ENCODE measurements at places on chromosomes 5 and 9.

GRCh38 chr5:143663872-143664271 lies 148.1 kb upstream of the HMHB1 start:
- no peak for DNase-seq

DNA sequence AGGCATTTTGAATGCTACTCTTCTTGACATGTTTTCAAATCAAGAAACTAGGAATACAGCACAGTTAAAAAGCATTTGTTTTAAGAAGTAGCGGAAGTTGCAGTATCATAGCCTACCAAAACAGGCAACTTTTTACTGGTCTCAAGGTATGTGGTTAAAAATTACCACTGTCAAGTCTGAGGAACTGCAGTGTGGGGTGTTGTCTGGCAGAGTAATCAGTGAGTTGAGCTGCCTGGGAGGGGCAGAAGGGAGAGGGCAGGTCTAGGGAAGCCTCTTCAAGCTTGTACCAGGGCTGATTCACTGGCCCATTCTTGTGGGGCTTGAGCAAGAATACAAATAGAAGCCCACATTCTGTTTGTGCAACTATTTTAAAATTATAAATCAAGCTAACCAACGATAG lies 42.4 kb upstream of the SV2C start:
- DNase-seq, result no peak

DNA sequence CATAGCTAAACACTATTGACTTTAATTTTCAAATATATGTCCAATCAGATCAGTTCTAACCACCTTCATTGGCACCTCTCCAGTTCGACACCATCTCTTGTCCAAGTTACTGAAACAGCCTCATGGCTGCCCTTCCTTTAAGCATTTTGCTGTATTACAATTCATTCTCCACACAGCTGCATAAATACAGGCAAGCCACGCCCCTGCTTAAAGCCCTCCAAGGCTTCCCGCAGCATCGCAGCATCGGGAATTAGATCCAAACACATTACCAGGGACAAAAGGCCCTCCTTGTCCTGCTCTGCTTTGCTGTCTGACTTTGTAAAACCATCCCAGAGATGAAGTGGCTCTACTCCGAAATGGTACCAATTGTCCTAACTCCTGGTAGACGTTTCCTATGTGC lies 75.1 kb upstream of the RAI14 start:
- DNase-seq, result no peak

DNA sequence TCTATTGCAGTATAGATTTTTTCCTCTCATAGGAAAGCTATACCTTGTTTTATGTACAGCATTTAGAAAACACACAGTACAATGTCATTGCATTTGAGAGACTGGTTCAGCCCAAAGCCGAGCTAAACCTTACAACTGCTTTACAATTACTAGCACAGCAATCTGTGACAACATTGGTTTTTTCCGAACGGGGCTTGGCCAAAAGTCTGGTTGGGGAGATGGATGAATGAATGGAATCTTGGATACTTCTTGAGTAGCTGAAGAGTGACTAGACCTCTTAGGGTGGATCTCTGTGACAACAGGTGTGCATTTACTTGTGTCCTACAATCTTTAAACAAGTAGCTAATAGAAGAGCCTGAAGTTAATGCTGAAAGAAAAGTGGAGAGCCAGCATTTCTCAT lies 1.2 kb downstream of the SGCD start:
- no peak for DNase-seq

DNA sequence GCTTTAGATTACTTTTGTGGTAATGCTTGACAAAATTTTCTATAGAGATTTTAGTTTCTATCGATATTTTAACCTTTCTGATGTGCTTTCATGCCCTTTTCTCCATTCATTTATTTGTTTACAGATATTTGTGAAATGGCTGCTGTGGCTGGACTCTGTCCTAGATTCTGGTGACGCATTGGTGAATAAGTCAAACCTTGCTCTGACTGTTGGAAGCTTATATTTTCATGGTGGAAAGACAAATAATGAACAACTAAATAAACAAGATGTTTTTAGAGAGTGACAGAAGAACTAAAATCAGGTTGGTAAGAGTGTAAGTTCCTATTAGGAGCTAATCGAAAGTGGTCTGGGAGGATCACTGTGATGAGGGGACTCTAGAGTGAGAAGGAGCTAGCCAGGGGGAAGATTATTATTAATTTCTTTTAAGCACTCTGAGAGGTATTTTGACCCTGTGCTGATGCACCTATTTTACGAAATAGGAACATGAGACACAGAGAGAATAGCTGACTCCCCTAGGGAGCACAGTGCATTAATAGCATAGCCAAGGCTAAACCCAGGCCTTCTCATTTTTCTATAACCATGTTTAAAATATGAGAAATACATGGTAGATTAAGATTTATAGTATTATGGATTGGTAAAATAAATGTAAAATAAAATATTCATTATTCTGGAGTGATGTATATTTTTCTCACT lies 411.9 kb upstream of the ARRDC3 start:
- DNase-seq, result no peak

GRCh38 chr9:79667817-79668436 lies 96.2 kb downstream of the TLE4 start:
- no peak for DNase-seq

DNA sequence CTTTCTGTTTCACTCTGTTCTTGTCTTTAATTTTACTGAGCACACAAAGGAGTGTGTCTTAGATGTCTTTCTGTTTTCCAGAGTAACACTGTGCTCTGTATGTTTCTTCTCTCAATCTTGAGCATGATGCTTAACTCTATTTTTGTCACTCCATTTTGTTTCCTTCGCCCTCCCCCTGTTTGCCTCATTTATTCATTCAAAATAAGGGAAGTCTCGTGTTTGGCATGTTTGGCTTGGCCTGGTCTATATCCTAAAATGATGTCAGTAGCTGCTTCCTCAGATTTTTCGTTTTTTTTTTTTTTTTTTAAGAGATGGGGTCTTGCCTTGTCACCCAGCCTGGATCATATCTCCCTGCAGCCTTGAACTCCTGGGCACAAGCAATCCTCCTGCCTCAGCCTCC lies 22.0 kb downstream of the ZNF618 start:
- no peak for DNase-seq

- DNase-seq, result no peak
Measured at GRCh38 chr9:97545486-97545885, 44.0 kb downstream of the TMOD1 start.

DNA sequence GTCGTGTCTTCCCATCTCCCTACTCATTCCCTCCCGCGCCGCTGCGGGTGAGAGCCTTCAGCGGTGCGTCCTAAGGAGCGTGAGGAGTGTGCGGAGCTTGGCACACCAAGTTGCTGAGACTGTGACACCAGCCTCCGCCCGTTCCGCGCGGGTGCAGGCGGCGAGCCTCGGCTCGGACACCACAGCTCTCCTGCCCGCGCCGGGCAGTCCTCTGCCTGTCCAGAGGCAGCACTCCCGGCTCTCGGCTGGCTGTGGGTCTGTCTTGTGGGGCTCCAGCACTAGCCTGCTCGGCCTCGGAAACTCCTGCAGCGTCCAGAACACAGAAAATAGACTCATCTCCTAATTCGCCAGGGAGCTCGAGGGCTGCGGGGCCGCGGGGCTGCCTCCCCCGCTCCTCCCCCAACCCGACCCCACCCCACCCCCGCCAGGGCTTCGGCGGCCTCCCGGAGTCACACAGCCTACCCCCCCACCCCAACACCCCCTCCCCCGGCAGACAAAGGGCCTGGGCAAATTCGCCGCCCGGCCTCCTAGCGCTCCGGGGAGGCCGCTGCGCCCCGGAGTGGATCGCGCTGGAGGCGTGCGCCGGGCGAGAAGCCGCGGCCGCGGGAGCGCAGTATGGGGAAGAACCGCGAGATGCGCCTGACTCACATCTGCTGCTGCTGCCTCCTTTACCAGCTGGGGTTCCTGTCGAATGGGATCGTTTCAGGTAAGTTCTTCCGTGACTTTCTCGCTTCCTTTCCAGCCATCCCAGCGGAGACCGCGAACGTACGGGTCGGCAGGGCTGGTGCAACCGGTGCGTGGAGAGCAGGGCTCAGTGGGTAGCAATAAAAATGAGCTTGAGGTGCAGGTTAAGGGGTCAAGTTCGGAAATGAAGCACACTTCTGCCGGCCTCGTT lies at the start of gene ADAMTS19:
ADAMTS19 (plus strand) TSS at position 522 of the 895 bp plus-strand sequence; CDS start at position 616, 94 bp downstream.
- DNase-seq, result no peak

- no peak for DNase-seq
Measured at GRCh38 chr5:71481441-71481840, 26.0 kb downstream of the BDP1 start.

DNA sequence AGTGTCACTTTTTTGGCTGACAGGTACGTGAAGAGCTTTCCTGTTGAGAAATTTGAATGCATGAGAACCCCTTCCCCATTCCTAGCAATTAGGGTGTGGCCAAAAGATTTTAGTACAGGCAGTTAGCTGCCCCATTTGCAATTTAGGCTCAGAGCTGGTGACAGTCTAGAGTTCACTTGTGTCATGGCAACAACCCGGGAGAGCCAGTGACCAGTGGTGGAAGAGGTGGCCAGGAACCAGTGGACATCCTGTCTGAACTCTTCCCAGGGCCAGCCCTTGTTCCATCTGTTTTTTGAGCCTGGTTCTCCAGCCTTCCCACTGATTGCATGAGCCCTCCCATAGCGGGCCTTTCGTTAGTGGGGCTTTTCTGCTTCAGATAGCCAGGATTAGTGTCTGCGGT lies 2.5 kb upstream of the NEUROG1 start:
- DNase-seq, result no peak

DNA sequence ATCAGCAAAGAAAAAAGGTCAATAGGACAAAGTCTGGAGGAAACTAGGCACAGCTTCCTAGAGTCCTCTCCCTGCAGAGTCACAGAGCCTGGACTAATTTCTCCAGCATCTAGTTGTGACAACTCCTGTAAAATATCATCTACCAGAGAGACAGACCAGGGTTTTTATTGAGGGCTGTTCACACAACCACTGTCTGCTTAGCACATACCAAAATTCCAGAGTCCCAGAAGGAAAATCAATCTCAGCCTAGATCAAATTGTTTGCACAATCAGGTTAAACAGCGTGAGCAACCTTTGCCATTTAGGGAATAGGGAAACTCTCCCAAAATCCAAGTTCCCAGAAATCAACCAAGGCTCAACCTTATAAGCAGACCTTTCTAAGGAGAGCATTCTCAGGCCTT lies 190.3 kb downstream of the SYK start:
- no peak for DNase-seq

GRCh38 chr9:76902395-76902794 lies 3.5 kb downstream of the PRUNE2 start:
- no peak for DNase-seq

GRCh38 chr5:134738963-134739661 lies 764 bp downstream of the CAMLG start:
- no peak for DNase-seq

GRCh38 chr9:99465231-99465907 lies 243.3 kb downstream of the SEC61B start:
- DNase-seq, result no peak

DNA sequence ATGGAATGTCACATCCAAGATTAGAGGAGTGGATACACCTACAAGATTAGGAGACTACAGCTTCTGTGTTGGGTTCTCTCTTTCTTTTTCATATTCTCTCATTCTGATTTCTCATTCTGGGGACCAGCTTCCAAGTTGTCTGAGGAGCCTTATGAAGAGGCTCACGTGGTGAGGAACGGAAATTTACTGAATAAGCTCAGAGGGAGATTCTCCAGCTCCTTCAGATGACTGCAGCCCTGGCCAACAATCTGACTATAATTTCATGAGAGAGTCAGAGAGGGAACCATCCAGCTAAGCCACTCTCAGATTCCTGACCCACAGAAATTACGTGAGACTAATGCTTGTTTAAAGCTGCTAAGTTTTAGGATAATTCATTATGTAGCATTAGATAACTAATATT lies 27.1 kb upstream of the TENT2 start:
- no peak for DNase-seq

DNA sequence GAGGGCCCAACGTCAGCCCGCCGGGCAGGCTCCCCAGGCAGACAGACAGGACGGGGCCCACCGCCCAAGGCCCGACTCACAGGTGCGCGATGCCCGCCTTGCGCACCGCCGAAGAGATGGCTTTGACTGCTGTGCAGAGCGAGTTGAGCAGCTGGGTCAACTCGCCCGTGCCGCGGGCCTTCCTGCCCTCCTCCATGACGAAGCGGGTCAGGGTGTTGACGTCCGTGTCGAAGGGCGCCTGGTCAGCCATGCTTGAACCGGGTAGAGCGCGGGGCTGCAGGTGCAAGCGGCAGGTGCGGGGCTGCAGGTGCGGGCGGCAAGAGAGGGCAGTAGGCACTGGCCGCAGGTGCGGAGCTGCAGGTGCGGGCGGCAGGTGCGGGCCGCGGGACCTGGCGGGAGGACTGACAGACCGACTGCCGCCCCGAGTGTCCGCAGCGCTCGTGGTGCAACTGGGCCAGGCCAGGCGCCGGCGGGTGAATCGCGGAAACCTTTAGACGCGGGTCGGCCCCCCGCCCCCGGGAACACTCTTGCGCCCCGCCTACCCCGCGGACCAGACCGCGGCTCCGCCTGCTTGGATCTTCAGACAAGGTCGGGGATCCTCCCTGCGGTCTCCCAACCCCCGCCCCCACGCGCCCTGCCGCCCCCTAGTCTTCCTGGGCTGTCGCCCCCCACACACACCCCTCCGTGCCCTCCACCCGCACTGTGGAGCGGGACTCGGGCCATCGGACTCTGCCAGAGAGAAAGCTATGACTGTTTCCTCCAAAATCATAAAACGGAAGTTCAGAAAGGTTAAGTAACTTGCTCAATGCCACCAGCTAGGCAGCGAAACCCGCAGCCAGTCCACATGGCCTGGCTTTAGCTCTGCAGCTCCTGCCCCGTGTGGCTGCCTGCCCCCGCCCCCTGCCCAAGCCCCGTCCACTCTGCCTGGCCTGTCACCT lies at the start of gene FBP1:
FBP1 (minus strand) TSS at position 458 of the 938 bp plus-strand sequence; CDS start at position 250, 208 bp downstream.
- DNase-seq, result peak; percentile 45

- no peak for DNase-seq
Measured at GRCh38 chr5:83564069-83564749, 92.7 kb downstream of the VCAN start.

GRCh38 chr9:38392235-38393127 lies at the start of gene ALDH1B1:
TSS of gene ALDH1B1 (plus strand) at chr9:38392702. CDS start at chr9:38395749, 3,047 bp downstream.
- peak; percentile 44 for DNase-seq

GRCh38 chr5:173963867-173964441 lies 25.0 kb upstream of the C5orf47 start:
- no peak for DNase-seq

GRCh38 chr5:173974688-173975239 lies 14.2 kb upstream of the C5orf47 start:
- DNase-seq, result no peak

GRCh38 chr5:37737326-37738056 lies 102.3 kb downstream of the GDNF start:
- DNase-seq, result no peak

DNA sequence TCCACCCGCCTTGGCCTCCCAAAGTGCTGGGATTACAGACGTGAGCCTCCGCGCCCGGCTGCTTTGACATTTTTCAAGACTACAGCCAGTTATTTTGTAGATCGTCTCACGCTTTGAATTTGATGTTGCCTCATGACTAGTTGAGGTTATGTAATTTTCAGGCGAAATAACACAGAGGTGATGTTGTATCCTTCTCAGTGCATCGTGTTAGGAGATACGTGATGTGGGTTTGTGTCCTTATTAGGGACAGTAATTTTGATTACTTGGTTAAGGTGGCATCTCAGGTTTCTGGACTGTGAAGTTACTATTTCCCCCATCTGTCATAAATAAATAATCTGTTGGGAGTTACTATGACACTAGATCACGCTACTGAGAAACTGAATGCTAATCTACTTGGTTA lies 25.0 kb downstream of the CTNNA1 start:
- no peak for DNase-seq
